Stimulated activated CD8-positive, alpha-beta memory T cell treated with anti-CD3 and anti-CD28 coated beads, Interleukin-4, amount 100 ng/mL, for 4 hours (primary cell): ENCODE measurements at places on chromosomes 12 and 14.

- DNase-seq, result no peak
Measured at GRCh38 chr12:120801146-120801545, 75.5 kb downstream of the ACADS start.

GRCh38 chr12:12540261-12541013 lies 22.2 kb downstream of the DUSP16 start:
- no peak for DNase-seq

- DNase-seq, result no peak
Measured at GRCh38 chr12:131860472-131861260, 32.5 kb downstream of the MMP17 start.

GRCh38 chr12:15355766-15356165 lies 33.5 kb downstream of the PTPRO start:
- no peak for DNase-seq

DNA sequence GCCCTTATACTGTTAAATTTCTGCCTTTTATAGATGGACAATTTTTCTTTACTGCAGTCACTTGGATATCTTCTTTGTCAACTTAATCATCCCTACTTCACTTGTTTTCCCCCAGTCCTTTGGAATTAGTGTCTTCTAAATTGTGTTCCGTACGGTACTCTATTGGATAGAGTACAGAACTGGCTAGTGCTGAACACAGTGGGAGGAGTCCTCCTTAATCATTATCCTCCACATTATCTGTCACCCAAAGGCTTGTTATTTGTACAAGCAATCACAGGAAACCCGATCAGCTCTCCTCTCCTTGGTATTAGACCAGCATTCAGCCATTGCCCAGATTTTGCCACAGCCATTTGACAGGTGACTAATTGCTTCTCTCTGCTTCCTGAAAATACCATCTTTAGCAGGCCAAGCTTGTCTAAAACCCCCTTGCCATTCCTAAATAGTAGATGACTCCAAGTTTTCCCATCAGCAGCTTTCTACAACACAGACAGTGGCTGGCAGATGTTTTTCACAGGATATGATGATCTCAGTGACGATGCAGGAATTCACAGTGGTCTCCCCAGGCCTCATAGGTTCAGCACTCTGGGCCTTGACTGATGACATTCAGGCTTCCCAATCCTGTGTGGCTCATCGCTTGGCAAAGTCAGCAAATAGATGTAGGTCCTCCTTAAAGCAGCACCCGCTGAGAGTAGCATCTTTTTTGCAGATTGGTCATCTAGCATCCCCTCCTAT lies 216.0 kb upstream of the RGS6 start:
- DNase-seq, result no peak
